Immature natural killer cell (primary cell): ENCODE measurements at places on chromosomes 12 and 14. TPM values are rescaled to one million over a fixed set of nuclear protein-coding genes. Genes with fewer than 3 reads are reported as not detected.

- H3K4me3 ChIP-seq = no peak overlapping the region
- H3K4me1 ChIP-seq = no peaks in the 10 kb centered on the region
- DNase-seq = no peak
- no peak overlapping the region for H3K27ac ChIP-seq
Observed at GRCh38 chr14:100608586-100609330, 21.5 kb upstream of the BEGAIN start.

- DNase-seq = no peak
- no peak overlapping the region for H3K4me3 ChIP-seq
- peaks cover 3% of the 10 kb centered on the region for H3K27me3 ChIP-seq
Observed at GRCh38 chr12:64699504-64700115, 59.6 kb downstream of the GNS start.

GRCh38 chr14:90609376-90609775 is 206.9 kb downstream of the TTC7B start:
- no peaks in the 10 kb centered on the region for H3K36me3 ChIP-seq
- H3K27ac ChIP-seq = no peak overlapping the region
- no peak overlapping the region for H3K4me3 ChIP-seq
- H3K4me1 ChIP-seq = no peaks in the 10 kb centered on the region

GRCh38 chr12:76878099-76878898 is 520 bp downstream of the CSRP2 start:
- DNase-seq = peak; percentile 2
- peaks cover 34% of the 10 kb centered on the region for H3K27me3 ChIP-seq
- H3K4me3 ChIP-seq = peak overlapping the region; percentile 87
- no peak overlapping the region for H3K27ac ChIP-seq
- no peaks in the 10 kb centered on the region for H3K36me3 ChIP-seq
- peaks cover 17% of the 10 kb centered on the region for H3K4me1 ChIP-seq

GRCh38 chr14:91108941-91109611 is 4.8 kb upstream of the DGLUCY start:
- H3K36me3 ChIP-seq = no peaks in the 10 kb centered on the region
- no peak for DNase-seq
- peaks cover 48% of the 10 kb centered on the region for H3K4me1 ChIP-seq

MIP gene
- 0.25 TPM for polyA plus RNA-seq

GRCh38 chr12:3362737-3363136 is 128.3 kb upstream of the PRMT8 start:
- H3K4me1 ChIP-seq = no peaks in the 10 kb centered on the region
- peaks cover 6% of the 10 kb centered on the region for H3K27me3 ChIP-seq
- H3K4me3 ChIP-seq = no peak overlapping the region

RASSF9 gene
- not detected for polyA plus RNA-seq

DNA sequence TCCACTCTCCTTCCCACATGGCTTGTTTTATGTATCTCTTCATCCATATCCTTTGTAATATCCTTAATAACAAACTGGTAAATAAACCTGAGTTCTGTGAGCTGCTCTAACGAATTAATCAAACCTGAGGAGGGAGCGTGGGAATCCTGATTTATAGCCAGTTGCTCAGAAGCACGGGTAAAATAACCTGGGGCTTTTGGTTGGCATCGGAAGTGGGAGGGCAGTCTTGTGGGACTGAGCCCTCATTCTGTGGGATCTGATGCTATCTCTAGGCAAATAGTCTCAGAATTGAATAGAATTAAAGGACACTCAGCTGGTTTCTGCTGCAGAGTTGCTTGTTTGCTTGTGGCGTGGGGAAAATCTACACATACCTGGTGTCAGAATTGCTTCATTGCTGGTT is 17.5 kb upstream of the LDHB start:
- H3K27ac ChIP-seq = no peak overlapping the region
- H3K4me3 ChIP-seq = no peak overlapping the region
- H3K4me1 ChIP-seq = no peaks in the 10 kb centered on the region
- no peaks in the 10 kb centered on the region for H3K36me3 ChIP-seq
- peaks cover 5% of the 10 kb centered on the region for H3K27me3 ChIP-seq
- no peak for DNase-seq

DNA sequence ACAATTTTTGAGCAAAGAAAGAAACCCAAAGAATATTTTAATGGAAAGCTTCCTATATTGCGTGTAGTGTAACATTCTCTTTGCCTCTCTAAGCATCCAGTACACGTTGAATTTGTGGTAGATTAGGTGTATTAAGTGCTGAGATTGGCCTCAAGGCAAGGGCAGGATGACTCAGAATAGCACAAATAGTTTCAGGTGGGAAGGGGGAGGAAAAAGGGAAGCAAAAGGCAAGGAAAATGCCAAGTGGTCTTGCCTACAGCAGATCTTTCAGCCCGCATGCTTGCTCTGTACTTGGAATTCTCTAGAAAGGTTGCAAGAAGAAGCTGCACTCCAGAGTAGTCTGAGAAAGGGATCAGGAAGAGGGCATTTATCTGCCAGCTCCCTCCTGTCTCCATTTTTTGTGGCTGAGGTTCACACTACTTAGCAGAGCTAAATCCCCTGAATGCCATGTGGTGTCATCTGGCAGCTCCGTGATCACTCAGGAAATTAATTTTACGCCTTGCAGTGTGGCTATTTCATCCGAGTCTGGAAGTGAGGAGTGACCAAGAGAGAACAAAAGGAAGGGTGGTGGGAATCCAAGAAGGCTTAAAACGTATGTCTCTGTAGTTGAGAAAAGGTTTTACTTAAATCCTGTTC is 28.5 kb downstream of the CDKN1B start:
- no peaks in the 10 kb centered on the region for H3K27me3 ChIP-seq
- H3K4me1 ChIP-seq = peaks cover 17% of the 10 kb centered on the region

- DNase-seq = no peak
- no peaks in the 10 kb centered on the region for H3K27me3 ChIP-seq
- H3K4me3 ChIP-seq = no peak overlapping the region
- H3K27ac ChIP-seq = no peak overlapping the region
- H3K36me3 ChIP-seq = no peaks in the 10 kb centered on the region
Observed at GRCh38 chr14:84087986-84088531, 1441.9 kb upstream of the FLRT2 start.

SLC6A12 gene
- 0.59 TPM for polyA plus RNA-seq

HHIPL1 gene
- polyA plus RNA-seq = not detected

KCNA1 gene
- not detected for polyA plus RNA-seq

GPR135 gene
- polyA plus RNA-seq = 0.06 TPM

SLC35F4 gene
- polyA plus RNA-seq = not detected
